Activated CD4-positive, CD25-positive, alpha-beta regulatory T cell (primary cell): ENCODE measurements at places on chromosomes 12 and 14.

- DNase-seq: no peak
Observed at GRCh38 chr12:50363141-50363540, 33.3 kb downstream of the FAM186A start.

DNA sequence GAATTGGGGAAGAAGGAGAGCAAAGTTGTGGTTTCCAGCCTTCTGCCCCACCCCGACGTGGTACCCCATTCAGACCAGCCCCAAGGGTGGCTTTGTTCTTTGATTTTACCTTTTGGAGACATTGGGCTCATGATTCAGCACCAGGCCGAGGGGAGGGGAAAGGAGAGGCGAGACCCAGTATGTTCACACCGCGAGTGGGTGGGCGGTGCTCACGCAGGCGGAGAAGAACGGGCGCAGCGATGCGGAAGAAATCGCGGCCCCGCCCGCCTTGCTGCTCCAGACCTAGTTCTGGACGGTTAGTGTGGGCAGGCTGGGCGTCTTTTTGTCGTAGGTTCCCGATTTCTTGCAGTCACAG is 963 bp downstream of the ATL1 start:
- DNase-seq: peak; percentile 12

GRCh38 chr12:6180268-6181051 is 19.7 kb upstream of the CD9 start:
- DNase-seq: no peak

- DNase-seq: no peak
Observed at GRCh38 chr14:71863049-71863448, 69.2 kb upstream of the RGS6 start.

GRCh38 chr12:124745465-124745890 is 118.2 kb downstream of the SCARB1 start:
- no peak for DNase-seq

GRCh38 chr12:57237932-57238853 is 8.7 kb downstream of the SHMT2 start:
- no peak for DNase-seq

- DNase-seq: no peak
Observed at GRCh38 chr12:54019091-54019811, 9.0 kb upstream of the HOXC6 start.

DNA sequence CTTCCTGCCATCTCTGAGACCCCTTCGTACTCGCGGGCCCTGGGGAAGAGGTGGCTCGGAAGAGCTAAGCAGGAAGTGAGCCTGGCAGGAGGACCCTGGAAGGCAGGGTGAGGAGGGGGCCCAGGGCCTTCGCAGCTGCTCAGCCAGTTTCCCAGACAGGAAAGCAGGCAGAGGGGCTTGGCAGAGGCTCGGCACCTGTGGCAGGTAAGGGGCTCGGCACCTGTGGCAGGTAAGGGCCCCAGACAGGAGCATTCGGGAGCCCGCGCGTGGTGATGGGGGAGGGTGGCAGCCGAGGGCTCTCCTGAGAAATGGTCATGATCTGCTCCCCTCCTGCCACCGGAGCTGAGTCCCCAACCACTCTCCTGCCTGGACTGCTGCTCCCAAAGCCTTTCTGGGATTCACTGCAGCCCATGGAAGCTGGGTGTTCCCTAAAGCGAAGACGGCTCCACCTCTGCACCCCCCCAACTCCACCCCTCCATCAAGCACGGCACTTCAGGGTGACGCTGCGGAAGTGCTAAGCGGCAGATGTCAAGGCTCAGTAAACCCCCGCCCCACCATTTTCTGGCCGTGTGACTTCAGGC is 63.2 kb downstream of the PRIMA1 start:
- DNase-seq: no peak

- no peak for DNase-seq
Observed at GRCh38 chr12:117187421-117187820, 2.8 kb downstream of the FBXO21 start.

DNA sequence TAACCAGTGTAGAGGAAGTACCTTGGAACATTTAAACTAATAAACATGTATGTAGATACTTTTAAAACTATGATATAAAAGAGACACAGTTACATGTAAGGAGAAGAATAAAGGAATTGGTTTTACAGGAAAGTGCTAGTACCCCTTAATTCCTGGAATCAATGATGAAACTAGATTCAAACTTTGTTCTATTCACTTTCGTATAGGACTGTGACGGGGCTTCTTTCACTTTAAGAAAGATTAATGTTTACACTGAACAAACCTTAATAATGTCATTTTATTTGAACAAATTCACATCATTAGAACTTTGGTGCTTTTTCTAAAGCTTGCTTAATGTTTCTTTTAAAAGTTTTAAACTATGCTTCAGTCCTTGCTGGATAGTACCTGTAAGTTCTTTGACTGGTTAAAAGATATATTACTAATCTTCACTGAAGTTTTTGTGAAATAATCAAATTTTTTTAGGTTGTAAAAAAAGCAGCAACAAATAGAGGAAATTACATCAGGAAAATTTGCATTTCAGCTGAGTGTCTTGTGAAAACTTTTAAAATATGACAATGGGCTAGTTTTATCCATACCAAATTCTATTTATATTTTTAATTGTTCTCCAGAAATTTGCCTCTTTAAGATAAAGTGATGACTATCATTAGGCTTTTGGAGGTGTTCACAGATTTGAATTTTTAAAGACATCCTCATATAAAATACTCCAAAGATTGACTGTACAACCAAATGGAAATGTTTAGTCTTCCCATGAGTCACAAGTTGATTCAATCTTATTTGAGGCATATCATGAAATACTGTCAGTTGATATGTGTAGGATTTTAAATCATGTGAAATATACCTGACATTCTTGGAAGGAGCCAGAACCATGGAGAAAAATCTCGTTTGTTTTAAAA is 36.2 kb downstream of the PAPOLA start:
- no peak for DNase-seq

DNA sequence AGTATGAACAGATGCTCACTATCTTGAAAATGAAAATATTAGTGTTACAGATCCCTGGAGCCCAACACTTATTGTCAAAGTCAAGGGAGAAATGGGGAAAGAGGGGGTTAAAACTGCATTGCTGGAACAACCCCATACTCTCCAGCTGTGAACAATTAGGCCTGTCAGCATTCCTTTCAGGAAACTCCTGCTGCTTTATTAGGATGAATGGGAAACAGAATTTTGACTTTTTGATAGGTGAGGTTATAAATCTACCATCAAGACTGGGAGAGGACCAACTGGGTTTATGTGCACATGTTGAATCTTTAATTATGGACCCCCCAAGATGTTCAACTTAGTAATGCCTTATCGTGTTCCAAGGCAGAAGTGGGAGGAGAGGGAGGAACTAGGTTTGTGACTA is 85.0 kb downstream of the TMTC1 start:
- no peak for DNase-seq

DNA sequence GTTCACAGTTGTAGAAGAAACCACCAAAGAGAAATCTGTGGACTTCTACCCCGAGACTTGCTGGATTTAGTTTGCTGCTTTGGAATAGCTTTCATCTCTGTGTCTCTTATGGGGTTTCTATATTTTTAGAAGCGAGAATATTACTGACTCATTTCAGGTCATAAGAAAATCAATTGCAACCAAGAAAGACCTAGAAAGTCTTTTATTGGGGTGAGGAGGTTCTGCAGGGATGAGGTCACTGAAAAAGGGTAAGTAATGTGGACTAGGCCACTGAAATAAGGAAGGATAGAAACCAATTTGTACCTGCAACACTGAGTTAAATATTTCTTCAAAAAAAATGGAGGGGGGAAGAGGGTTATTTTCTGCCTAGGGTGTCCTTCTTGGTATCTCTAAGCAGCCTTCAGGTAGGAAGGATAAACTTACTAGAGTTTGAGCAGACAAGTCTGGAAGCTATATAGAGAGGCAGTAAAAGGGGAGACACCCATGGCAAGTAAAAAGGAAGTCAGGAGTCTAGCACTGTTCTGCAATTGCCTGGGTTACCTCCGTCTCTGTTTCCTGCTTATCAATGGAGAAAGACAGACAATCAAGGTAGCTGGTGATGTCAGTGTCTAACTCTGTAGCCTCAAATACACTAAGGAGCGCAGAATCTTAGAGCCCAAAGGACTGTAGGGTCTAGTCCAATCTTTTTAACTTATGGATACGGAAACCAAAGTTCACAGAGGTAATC is 19.6 kb upstream of the KERA start:
- DNase-seq: no peak

- DNase-seq: no peak
Observed at GRCh38 chr12:130830246-130830551, 8.9 kb downstream of the STX2 start.

- DNase-seq: no peak
Observed at GRCh38 chr14:90795744-90796143, 20.5 kb downstream of the TTC7B start.

- DNase-seq: no peak
Observed at GRCh38 chr14:32013083-32013482, 64.0 kb upstream of the ARHGAP5 start.

DNA sequence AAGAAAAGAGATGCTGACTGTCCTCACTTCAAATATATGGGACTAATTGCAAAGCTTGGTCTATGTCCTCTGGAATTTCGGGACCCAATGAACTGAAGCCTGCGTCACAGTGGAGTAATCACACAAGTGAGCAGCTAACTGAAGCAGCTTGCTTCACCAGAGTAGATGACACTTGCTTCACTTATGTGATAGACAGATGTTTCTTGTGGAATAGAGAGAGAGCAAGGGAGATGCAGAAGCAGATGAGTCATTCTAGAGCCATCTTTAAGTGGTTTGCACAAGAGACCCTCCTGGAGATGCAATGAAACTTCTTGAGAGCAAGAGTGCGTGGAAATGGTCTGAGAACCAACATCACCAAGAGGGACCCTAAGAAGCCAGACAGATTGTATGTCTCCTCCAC is 1537.1 kb upstream of the FLRT2 start:
- no peak for DNase-seq

- no peak for DNase-seq
Observed at GRCh38 chr12:27014859-27015729, 910 bp upstream of the TM7SF3 start.

GRCh38 chr12:115922952-115923564 is 354.4 kb downstream of the MED13L start:
- no peak for DNase-seq

DNA sequence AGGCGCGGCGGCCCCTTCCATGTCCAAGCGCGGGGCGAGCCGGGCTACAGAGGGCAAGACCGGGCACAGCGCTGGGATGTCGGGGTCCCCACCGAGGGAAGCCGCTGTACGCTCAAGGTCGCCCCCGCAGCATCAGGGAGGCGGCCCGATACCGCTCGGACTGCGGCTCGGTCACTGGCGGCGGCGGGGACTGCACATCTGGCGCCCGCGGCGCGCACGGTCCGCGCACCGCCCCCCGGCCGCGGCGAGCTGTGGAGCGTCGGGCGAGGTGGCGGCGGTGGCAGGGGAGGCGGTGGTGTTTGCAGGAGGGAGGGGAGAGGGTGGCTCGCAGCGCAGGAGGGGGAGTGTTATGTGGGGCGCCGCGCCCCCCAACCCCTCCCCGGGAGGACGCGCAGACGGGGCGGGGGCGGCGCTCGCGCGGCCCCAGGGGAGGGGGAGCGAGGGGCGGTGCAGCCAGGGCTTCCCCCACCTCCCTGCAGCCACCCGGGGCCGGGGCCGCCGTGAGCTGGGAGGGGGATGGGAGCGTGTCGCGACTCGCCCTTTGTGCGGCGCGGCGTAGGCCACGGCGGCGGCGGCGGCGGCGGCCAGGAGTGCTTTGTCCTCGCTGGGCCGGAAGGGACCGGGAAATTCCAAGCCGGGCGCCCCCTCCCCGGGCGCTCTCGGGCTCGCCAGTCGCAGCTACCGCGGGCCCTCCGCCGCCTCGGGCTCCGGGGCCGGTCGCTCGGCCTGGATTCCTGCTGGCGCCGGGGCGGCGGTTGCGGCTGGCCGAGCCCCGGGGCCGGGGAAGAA is at the start of gene NUAK1:
TSS of gene NUAK1 (minus strand) at position 322 of the 789 bp plus-strand sequence. CDS start at position 21, 301 bp downstream.
- no peak for DNase-seq

- no peak for DNase-seq
Observed at GRCh38 chr14:92914087-92914656, 8.8 kb upstream of the CHGA start.

- DNase-seq: no peak
Observed at GRCh38 chr14:73747379-73748211, 33.4 kb upstream of the PNMA1 start.

GRCh38 chr14:82447586-82447985 is 913.9 kb upstream of the SEL1L start:
- no peak for DNase-seq

DNA sequence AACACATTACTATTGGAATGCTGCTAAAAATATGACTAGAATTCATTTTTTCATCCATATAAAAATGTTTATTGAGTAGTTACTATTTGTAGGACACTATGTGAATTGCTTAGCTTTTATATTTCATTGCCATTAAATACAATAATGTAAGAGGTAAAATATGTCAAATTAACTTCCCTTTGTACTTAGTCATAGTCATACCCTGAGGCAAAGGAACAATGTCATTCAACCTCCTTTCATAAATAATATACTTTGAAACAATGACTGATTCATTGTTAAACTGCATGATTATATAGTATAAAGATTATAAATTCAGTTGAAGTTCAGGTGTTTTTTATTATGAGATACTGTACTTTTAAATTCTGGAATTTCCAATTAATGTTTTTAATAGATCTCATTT is 105.2 kb downstream of the GARIN6 start:
- DNase-seq: no peak

DNA sequence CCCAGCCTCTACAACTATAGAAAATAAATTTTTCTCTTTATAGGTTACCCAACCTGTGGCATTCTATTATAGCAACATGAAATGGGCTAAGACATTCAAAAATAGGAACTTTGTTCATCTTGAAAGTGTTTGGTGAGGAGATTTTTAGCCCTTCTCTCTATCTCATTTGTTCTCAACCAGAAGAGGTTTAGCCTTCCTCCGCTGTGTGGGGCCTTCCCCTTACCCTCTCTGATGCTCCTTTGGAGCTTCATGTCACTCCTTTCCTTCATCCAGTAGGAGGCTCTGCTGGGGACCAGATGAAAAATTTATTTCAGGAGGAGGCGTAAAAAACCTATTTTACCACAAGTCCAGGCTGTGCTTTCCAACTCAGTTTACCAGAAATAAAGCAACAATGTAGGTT is 94.1 kb downstream of the RTN1 start:
- DNase-seq: no peak

DNA sequence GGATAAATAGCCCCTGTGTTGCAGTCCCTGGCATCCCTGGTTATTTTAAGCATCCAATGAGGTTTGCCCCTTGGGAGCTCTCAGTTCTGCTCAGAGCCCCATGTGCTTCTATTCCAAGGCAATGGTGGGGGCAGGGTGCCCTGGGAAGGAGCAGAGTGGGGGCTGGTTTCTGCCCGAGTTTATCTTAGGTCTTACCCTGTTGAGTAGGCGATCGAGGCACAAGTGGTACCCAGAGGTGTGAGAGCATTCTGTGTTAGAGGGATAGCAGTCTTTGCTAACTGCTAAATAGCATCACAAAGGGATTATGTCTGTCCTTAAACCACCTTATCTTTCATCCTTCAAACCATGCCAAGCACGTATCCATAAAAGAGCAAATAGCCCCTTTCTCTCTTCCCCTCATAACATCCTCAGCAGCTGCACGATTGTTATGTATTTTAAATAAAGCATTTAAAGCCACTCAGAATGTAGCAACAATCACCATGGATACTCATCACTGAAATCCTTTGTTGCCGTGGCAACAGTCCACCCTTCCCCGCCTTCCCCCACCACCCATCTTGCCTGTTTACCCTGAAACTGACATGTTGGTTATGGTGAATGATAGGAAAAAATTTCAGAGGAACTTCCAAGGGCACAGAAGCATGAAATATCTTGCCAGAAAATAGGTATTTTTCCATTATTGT is 139.3 kb downstream of the PTPN11 start:
- no peak for DNase-seq
